ENCODE measurements at places on chromosomes 2 and 18.

DNA sequence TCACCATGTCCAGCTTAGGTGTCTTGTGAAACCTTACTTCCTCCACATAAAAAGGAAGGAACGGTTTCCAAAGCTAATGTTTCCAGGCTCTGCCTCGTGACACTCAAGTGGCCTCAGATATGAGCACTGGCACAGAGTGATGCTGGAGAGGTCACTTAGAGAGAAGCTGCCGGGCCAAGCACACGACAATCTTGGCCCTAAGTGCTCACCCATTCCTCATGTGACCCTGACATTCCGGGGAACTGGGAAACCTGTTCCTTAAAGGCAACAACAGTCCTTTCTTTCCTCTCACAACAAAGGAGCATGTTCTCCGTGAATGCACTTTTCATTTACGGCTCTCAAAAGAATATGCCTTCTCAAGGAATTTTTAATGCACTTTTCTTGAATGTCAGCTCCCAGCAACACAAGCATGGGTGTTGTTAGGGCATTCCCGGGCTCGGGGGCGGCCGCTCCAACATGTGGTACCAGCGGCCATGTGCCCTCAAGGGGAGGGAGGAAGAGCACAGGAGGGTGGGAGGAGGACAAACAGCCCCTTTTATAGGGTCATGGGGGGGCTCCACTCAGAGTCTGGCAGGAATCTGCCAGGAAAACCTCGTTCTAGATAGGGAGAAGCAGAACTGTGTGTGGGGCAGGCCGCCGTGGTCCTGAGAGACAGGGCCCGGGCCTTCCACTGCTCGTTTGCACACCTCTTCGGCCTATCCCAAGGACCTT is 118.6 kb downstream of the MBP start:
- no peak for DNase-seq

- DNase-seq = no peak
Measured at GRCh38 chr2:79105259-79105658, 15.0 kb upstream of the REG1A start.

DNA sequence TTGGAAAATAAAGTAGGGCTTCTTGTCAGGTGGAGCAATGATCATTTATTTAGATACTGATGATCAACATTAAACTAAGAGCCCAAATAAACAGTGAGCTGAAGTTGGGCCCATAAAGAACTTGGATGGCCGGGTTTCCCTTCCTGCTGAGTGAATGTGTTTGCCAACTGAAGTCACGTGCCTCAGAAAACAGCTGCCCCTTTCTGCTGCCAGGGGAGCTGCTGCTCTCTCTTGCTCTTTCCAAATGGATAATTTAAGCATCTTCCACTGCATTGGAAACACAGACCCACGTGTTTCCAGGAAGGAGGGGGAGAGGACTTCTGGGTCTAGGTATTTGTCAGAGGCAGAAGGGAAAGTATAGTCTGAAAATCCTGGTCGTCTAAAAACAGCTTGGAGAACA is 22.9 kb upstream of the NCKAP5 start:
- DNase-seq = no peak

DNA sequence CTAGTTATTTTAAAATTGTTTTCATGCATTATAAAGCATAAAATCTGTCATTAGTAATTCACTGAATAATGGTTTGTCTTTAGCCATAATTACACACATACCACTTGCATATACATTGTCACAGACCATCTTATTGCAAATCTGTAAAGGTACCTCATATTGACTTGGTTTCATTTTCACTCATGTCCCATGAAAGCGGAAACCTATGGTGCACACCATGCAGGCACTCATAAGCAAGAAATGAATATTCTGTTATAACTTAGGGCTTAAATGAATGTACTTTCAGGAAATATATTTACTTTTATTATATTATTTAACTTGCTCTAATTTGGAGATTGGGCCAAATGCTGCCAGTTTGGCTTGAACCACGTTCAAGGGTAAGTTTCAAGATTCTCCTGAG is 29.2 kb upstream of the STK17B start:
- no peak for DNase-seq

- no peak for DNase-seq
Measured at GRCh38 chr2:27705851-27706622, 42.3 kb downstream of the SLC4A1AP start.

DNA sequence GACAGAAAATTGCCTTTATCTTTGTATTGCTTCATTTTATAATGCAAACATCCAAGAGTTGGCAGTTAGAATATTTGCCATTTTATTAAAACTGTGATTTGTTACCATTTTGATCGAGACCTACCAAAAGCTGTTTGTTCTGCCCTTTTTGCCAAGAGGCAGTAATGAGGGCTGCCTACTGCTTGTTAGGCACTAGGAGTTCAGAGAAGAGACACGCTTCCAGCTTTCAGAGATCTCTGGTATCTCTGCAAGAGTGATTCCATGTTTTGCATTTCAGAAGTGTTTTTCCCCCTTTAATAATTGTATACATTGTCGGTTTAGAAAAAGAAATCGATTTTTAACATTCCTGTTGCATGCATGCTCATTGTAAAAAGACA is 628 bp downstream of the MRPL30 start:
- DNase-seq = no peak

DNA sequence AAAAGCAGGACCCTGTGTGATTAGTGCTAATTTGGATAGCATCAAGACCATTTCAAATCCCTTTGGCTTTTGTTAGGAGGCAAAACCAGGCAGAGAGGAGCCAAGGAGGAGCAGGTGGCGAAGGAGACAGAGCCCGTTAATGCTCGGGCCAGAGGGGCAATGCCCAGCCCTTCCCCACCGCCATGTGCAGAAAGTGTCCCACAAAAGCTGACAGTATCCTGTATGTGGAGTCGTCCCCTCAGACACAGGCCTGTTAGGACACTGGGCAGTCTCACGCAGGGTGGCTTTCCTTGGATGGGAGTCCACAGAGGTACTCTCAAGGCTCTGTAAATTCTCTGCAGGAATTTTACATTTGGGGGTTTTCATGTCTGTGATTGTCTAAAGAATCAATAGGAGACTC is 44.8 kb upstream of the TFCP2L1 start:
- no peak for DNase-seq

DNA sequence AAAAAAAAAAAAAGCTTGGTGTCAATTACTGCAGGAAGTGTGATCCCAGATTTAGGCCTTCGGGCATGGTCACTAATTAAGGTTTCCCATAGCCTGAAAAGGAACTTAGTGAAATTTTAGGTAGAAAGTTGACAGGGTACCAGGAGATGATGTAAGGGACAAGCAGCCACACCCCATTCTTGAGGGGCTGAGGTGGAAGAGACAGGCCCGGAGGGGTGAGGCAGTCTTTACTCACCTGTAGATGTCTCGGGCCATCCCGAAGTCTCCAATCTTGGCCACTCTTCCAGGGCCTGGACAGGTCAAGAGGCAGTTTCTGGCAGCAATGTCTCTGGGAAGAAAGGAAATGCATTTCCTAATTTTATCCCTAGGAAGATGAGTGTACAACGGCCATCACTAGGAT is 94.3 kb downstream of the CLIP4 start:
- no peak for DNase-seq

DNA sequence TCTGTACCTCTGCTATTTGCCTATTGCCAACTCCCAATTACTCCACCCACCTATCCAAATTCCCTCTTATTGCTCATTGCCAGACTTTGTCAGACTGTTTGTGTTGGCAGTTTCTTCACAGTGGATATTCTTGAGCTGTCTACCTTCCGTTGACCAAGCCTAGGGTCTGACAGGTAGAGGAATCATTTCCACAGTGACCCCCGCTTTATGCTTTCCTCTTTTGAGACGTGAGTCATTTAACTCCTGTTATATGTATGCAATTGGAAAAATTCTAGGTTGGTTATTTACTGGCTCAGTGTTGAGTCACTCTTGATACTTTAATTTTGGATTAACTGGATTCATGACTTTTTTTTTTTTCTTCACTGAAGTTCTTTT is 187.7 kb downstream of the IRS1 start:
- no peak for DNase-seq

GRCh38 chr2:99066075-99066958 is 75.2 kb upstream of the C2orf15 start:
- no peak for DNase-seq

- no peak for DNase-seq
Measured at GRCh38 chr2:64766841-64767669, 113.3 kb upstream of the SERTAD2 start.

DNA sequence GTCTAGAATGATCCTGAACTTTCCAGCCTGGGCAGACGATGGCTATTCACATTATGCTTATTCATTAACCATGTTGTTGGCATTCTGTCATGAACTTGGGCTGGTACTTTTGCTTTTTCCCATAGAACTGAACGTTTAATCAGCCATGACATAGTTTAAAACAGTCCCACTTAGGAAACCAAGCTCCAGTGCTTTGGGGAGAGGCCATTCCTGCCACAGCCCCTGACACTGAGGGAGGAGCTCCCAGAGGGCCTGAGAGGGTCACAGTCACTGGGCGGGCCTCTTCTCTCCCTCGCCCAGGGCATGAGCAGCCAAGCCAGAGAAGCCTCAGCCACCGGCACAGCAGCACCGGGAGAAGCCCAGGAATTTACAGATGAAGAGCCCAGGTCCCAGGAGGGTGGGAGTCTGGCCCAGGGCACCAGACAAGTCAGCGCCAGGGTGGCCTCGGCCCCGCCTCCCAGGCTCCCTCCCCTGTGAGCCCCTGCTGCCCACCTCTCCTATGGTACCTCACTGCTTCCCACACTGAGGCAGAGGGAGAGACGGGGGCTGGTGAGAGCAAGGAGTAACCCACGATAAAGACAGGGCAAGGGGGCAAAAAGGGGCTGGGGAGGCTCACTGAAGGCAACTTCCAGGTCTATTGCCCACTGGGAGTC is 33.6 kb downstream of the MAL start:
- DNase-seq = peak; percentile 54

- no peak for DNase-seq
Measured at GRCh38 chr2:42089340-42089925, 41.6 kb downstream of the PKDCC start.

DNA sequence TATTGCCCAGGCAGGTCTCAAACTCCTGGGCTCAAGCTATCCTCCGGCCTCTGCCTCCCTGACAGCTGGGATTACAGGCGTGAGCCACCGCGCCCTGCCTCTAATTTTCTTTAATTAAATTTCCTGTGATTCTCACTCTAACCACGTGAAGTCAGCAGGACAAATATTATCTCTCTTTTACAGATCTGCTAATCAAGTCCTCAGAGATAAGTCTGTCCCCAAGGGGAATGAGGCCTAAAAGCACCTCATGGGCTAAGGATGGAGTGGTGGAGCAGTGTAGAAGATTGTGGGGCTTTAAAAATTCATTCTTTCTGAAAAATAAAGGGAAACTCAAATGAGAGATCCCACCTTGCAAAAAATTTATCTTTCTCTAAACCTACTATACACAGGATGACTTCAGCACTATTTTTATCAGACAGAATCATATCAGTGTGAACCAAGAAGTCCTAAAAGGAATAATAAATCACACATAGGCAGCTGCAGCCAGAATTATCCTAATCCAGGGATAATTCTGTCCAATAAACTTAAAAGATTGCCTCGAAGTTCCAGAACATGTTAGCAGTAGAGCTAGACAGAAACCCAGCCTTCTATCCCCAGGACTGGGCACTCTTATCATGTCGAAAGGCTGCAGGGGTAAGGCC is 38.3 kb upstream of the BMPR2 start:
- no peak for DNase-seq

- no peak for DNase-seq
Measured at GRCh38 chr2:96113367-96113677, 3.0 kb downstream of the ADRA2B start.

GRCh38 chr2:15588329-15588919 is 3.2 kb upstream of the DDX1 start:
- peak; percentile 68 for DNase-seq

- no peak for DNase-seq
Measured at GRCh38 chr2:624096-624495, 53.1 kb downstream of the TMEM18 start.

GRCh38 chr2:47070920-47071824 is 83.9 kb downstream of the STPG4 start:
- DNase-seq = no peak

All from left forelimb (tissue), 1 donor.